Amniotic stem cell (primary cell): ENCODE measurements at places on chromosomes 7 and 10.

GRCh38 chr10:90958781-90959180 is 37.9 kb upstream of the ANKRD1 start:
- DNase-seq, result no peak

DNA sequence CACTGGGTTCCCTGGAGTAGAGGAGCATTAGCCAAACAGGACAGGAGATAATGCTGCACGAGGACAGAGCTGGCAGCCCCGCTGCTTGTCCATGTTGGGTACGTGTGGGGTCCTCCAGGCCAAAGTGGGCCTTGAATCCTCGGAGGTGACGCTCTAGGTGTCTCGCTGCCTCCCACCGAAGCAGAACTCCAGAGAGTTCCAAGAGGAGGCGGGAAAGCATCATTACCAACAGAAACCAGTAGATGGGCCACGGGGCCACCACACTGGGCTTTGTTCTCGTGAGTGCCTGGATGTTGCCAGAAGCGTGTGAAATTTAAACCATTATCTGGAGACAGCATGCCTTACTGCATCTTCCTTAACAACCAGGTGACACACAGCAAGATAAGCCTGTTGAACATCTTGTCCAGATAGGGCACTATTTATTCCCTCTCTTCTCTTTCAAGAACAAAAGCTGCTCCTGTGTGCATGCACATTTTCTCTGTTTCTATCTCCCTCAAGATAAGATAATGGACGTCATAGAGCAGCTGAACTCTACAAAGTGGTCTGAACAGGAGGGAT is 56.8 kb downstream of the TNS3 start:
- DNase-seq, result no peak

GRCh38 chr7:1428941-1429501 is 30.2 kb downstream of the MICALL2 start:
- no peak for DNase-seq

GRCh38 chr10:45257600-45257999 is 57.8 kb downstream of the OR13A1 start:
- no peak for DNase-seq

DNA sequence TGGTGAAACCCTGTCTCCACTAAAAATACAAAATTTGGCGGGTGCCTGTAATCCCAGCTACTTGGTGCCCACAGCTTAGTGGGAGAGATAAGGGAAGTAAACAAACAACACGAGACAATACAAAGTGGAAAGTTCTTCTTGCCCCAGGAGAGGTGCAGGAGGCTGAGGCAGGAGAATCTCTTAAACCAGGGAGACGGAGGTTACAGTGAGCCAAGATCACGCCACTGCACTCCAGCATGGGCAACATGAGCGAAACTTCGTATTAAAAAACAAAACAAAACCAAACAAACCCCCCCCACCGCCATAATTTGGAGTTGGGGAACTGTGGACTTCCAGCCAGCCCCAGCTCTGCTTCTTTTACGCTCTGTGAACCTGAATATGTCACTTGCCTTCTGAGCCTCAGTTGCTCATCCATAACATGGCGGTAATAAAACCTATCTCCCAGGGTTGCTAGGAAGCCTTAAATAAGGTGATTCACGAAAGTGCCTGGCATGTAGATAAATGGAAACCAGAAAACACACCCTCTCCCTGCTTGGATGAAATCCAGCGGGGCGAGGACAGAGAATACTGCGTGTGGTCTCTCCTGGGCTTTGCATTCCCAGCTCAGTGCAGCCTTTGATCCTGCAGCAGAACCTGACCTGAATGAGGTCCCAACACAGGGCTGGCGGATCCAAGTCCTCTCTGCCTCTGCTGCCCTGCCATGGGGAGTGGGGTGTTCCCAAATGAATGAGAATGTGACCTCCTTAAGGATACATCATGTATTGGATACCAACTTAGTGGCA is 10.2 kb downstream of the MLXIPL start:
- DNase-seq, result no peak

DNA sequence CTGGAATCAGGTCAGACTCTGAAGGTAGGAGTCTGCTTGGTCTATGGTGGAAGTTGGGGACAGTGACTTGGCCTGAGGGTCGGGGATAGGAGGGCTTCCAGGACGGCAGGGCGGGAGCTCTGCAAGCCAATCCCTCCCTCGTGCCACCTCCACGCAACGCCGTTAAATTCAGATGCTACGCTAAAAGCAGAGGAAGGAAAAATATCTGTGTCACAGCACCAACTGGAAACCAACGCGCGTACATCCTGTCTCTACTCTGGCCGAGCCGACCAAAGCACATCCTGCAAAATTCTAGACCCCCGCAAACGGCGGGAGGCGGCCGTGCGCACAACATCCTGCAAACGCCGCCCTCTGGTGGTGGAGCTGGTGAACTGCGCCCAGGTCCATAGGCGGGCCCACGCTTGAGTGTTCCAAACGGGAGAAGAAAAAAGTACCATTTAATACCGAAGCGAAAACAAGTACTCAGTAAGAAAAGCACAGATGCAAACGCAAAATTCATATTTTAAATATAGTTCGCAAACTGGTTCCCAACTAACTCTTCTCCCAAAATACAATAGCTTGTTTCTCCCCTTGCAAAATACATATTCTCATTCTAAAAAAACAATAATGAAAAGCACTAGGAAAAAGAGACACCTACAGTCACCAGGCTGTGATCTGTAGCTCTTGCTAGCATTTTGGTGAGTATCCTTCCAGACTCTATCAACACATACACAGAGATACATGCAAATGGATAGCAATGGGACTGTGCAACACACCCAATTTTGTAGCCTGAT is 45.7 kb upstream of the HSPA12A start:
- DNase-seq, result peak; percentile 20

DNA sequence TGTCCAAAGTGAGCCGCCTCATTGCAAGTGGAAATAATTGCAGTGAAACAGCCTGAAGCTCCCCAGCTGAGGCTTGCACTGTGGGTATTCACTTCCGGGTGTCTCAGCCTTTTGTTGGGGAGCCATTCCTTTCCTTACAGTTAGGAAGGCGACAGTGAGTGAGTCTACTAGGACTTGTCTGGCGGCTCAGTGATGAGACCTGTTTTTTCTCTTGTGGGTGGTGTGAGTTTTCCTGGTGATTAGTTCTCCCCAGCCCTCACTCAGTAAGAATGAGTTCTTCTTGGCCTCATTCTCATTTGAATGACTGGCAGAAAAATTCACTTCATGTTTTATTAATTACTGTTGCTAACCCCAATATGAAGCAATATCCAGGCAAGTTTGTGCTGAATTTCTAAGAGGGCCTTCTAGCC is 2.6 kb downstream of the PGAM1 start:
- DNase-seq, result no peak

DNA sequence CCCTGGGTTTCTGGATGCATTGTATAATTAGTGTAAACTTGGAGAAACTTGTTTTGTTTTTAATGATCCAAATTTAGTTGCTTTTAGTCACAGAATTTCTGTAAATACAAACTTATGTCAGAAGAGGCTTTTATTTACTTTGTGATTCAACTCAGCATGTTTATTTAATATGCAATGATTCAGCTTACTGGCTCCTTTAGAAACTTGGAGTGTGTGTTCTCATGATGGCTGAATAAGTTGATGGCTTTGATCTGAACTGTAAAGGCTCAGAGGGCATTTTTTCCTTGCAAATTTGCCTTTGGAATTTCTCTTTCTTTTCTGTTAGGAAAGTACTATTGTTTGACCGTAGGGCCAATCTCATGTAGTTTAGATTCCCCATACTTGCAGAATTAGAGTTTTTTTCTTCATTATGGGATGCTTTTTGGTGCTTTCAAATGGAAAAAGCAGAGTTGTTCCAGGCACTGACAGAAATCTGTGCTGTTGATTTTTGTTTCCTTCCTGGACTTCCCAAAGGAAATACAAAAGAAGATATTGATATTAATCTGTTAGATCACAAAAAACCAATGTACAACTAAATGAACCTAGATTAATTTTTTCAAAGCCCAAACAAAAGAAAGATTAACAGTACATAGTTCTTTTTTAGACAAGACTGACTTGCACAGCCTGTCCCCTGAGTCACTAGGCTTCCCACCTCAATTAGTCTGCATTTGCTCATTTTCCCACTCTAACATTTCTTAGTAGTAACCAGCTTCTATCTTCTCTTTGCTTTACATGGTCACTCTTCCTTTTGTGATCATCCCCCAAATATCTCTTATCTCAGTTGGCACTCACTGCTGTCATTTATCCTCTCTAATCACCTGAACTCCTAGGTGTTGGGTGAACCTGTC is 96.8 kb upstream of the AGR3 start:
- DNase-seq, result peak; percentile 59

GRCh38 chr10:35640474-35640873 is 1.6 kb downstream of the FZD8 start:
- DNase-seq, result peak; percentile 39

DNA sequence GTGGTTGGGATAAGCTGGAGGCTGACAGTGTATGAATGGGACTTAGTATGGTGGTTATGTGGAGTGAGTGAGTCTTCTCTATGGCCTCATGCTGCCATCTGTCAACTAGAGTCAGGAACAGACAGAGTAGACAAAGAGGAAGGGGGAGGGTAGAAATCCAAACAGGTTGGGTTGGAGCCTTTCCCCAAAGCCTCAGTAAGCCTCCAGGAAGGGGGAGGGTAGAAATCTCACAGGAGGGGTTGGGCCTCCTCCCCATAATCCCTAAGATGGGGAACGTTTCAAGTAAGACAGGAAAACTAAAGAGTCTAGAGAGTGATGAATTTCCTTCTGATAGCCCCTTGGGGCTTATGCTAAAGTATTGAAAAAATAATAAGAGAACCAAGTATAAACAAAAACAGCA is 2.0 kb upstream of the AKR1B15 start:
- DNase-seq, result no peak

GRCh38 chr7:151243408-151244195 is 4.9 kb downstream of the SMARCD3 start:
- DNase-seq, result no peak

DNA sequence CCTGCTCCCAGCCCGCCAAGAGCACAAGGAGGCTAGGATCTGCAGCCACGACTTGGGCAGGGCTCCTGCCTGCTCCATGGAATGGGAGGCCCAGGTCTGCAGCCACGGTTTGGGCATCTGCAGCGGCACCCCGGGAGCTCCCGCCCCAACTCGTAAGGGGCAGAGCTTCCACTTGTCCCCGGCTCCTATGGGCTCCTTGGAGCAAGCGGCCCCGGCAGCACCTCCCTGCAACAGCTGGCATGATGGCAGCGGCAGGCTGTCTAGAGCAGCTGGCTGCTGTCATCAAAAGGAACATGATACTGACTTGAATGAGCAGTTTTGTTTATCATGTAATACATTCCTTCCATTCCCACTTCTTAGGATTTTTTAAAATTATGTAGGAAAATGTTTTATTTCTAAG is 684.0 kb upstream of the FOXK1 start:
- DNase-seq, result no peak

DNA sequence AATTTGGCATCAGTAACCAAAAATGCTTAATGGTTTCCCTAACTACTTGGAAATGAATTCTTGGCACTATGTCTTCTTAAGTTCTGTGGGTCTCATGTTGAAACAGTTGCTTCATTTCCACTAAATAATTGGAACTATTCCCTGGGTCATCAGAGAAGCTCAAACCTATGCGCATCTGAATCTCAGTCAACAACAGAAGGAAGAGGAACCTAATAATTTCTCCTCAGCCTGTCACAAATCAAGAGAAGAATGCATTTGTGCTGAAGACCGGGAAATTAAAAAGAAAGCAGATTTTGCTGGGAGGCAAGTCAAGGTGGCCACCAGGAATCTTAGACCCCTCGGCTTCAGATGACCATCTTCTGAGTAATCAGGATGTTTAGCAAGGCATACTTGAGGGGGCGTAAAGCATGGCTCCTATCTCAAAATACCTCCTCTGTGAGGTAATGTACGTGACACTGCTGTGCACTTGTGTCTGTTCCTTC is 41.4 kb downstream of the TOMM7 start:
- no peak for DNase-seq
